Hindlimb muscle (tissue), 1 donor: ENCODE measurements at places on chromosomes 7 and 10. TPM values are rescaled to one million over a fixed set of nuclear protein-coding genes. Genes with fewer than 3 reads are reported as not detected.

GRCh38 chr7:29853072-29853471, 46.8 kb downstream of the WIPF3 start:
- no peak for DNase-seq

GRCh38 chr7:108650467-108650866, 80.8 kb downstream of the DNAJB9 start:
- DNase-seq: peak; percentile 30

The ATOH7 gene
- polyA plus RNA-seq: 0.22 TPM

DNA sequence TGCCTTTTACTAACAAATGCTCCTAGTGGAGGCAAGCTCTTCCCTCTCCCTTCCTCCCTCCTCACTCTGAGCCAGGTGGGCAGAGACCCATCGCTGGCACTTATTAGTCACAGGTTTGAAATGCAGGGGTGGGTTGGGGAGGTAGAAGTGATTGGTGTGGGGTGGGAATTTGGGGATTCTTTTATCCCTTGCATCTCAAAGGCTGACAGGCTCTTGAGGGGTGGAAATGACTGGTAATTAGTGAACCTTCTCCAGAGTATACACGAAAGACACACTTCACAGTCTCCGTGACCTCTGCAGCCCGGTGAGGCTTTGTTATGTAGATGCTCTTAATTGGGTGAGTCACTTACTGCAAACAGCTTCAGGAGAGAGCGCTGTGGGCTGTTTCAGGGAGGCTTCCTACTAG, 13.9 kb upstream of the LRMDA start:
- no peak for DNase-seq

DNA sequence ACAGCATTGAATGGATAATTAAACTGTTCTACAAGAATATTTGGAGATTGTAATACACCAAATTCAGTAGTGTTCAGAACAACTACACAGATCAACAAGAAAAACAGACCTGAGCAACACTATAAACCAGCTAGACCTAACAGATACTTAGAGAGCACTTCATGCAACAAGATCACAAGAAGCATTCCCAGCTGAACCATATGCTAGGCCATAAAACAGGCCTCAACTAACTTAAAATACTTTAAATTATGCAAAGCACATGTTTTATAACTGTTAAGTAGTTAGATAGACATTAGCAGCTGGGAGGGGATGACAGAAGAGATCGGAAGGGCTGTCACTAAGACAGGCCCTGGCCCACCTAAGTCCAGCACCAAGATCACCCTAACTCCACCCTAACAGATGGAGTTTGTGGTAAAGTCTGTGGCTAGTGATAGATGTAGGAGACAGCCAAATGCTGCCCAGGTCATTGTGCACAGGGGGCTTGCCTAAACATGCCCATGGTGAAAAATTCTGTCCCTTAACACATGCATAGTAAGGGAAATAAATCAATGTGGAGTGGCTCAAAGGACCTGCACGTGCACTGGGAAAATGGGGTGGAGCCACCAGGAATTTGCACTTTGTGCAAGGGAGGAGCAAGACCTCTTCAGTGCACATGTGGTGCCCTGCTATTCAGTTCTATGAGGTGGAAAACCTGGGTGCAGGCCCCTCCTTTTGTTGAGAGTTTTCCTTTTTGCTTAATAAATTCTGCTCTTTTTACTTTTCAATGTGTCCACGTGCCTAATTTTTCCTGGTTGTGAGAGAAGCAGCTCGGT, 567.8 kb upstream of the NRG3 start:
- DNase-seq: no peak

GRCh38 chr10:73995035-73995358, 2.9 kb upstream of the VCL start:
- no peak for DNase-seq

The CLDN3 gene
- polyA plus RNA-seq: 0.40 TPM

DNA sequence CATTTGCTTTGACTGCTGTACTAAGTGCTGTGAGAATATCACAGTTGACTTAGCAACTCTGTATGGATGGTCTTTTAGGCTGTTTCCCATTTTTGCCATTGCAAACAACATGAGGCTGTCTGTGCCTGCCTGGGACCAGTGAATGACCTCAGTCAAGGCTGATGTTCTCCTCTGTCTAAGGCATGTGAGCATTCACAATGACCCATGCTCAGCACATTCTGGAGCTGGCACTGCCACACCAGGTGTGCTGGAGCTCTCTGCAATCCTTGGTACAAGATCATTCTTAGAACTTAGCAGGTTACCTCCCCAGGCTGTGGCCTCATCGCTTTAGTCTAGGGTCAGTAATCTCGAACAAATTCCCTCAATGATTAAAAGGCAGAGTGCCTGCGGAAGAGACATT, 61.9 kb downstream of the SH3PXD2A start:
- DNase-seq: no peak

GRCh38 chr10:132542819-132543218, 5.2 kb downstream of the INPP5A start:
- no peak for DNase-seq

The MAT1A gene
- not detected for polyA plus RNA-seq

DNA sequence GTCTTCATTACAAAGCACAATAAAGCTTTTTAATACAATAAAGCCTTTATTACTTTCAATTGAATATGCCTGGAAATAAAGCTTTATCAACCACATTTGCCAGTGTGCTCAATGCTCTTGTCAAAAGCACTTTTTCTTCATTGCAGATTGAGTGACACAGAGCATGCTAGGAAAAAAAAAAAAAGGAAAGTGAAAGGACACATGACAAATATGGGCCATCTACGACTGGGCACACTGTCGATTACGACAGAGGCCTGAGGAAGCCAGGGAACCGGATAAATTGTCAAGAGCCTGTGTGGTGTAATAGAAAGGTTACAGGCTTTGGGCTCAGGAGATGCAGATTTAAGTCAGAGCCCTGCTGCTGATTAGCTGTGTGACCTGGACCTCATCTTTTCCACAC, 84.8 kb upstream of the LRGUK start:
- DNase-seq: no peak

GRCh38 chr7:115940460-115941060, 90.0 kb downstream of the TFEC start:
- DNase-seq: no peak

GRCh38 chr10:25038325-25038724, 21.9 kb downstream of the THNSL1 start:
- DNase-seq: no peak

The CREM gene
- 46.0 TPM for polyA plus RNA-seq

DNA sequence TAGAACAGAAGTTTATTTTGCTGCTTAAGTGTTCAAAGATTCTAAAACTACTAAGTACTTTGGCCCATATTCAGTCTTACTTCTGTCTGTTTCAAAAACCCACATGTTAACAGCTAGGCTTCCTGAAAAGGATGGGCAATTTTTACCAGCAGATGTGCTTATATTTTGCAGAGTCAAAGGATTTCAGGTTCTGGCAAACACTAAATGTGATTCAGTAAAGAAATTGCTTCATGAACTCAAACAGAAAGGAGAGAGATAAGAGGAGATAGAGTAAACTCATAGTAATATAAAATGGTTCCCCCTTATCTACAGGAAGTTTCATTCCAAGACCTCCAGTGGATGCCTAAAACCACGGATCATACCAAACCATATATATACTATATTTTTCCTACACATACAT, 248.5 kb downstream of the AGMO start:
- no peak for DNase-seq

The TCERG1L gene
- polyA plus RNA-seq: 0.36 TPM

The SGCE gene
- 119 TPM for polyA plus RNA-seq

The ZP3 gene
- 1.2 TPM for polyA plus RNA-seq

The INMT gene
- 11.9 TPM for polyA plus RNA-seq

The ACSM6 gene
- not detected for polyA plus RNA-seq

GRCh38 chr7:2165610-2166594, 66.8 kb downstream of the MAD1L1 start:
- DNase-seq: no peak

The ANK3 gene
- polyA plus RNA-seq: 179 TPM

- DNase-seq: no peak
These were observed 4.5 kb downstream of the CAMK2B start for GRCh38 chr7:44320794-44321371.
